ENCODE measurements at places on chromosomes 2 and 18.
A peak's percentile ranks its signal among the peaks of the same experiment; 100 is the strongest.

GRCh38 chr2:170641961-170642360 lies 73.2 kb upstream of the SP5 start:
- DNase-seq, result no peak

- peak; percentile 65 for DNase-seq
Measured at GRCh38 chr2:38581193-38582147, 21.3 kb downstream of the HNRNPLL start.

DNA sequence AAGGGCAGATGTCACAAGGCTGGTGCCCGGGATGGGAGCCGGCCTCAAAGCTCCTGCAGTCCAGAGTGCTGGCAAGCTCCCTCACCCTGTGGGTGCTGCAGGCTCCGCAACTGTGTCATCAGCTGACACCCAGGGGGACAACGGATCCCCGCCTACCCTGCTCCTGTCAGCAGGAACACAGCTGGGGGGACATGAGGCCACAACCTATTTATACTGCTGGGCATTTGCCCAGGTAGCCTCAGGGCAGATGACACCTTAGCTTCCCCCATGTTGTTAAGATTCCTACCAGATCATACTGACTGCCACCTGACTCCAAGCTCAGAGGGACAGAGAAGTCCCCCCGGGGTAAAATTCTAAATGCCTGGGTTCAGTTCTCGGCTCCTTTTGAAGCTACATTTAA lies 1.2 kb downstream of the ANKRD23 start:
- no peak for DNase-seq

DNA sequence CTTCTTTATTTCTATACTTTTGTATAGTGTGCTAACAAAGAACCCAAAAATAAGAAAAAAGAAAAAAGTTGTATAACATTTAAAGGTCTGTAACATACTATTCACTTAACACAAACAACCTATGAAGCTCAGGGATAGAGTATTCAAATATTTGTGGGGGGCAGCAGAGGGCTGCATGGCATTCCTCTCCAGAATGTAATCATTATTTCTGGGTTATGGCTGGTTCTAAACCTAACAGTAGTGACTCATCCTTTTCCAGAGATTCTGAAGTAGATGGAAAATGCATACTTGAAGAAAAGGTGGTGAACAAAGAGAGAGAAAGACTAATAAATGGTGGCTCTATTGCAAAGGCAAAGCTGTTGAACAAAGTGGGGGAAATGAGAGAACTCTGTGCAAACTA lies 249.4 kb downstream of the NRXN1 start:
- no peak for DNase-seq

DNA sequence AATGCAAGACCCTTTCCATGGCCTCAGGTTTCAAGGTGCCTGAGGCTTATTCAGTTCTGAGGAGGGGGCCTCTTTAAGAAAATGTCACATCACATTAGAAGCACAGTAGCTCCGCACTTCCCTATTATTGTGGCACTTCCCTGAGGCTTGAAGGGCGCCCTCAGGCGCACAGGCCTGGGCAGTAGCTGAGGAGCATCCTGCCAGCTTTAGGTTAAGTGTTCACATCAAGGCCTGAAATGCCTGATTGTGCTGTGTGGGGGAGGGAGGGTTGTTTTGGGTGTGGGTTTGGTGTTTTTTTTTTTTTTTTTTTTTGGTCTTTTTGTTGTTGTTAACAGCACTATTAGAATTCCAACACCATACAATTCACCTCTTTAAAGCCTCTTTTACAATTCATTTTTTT lies 107.9 kb downstream of the CABLES1 start:
- peak; percentile 29 for DNase-seq

Measured in naive B cell (primary cell).